Activated CD4-positive, alpha-beta T cell treated with anti-CD3 and anti-CD28 coated beads, Interleukin-2, Interleukin-6, amounts not matched to agents 100 ng/mL and 50 ng/mL, durations not matched to agents 16 hours and 8 hours (primary cell): ENCODE measurements at places on chromosomes 6 and 20.

GRCh38 chr20:54208548-54209176 is 775 bp downstream of the PFDN4 start:
- peak; percentile 24 for DNase-seq

- DNase-seq: no peak
Observed at GRCh38 chr6:110284855-110285254, 73.3 kb downstream of the METTL24 start.

- DNase-seq: no peak
Observed at GRCh38 chr6:136144251-136145023, 105.7 kb downstream of the MTFR2 start.

DNA sequence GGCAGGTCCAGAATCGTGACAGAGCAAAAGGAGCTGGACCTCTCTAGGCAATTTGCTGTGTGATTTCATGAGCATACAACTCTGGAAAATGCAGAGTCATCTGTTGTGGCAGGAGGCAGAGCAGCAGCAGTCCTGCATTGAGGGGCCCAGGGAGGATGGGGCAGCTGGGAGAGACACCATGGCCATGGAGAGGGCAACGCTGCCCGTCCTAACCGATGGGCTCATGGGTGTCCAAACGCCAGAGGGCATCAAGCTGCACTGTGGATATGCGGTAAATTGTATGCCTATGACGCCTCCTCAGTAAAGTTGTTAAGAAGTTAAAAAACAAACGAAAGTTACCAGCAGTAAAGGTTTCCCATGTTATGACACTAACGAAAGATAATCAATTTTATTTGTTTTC is 42.2 kb upstream of the DACT2 start:
- DNase-seq: no peak

DNA sequence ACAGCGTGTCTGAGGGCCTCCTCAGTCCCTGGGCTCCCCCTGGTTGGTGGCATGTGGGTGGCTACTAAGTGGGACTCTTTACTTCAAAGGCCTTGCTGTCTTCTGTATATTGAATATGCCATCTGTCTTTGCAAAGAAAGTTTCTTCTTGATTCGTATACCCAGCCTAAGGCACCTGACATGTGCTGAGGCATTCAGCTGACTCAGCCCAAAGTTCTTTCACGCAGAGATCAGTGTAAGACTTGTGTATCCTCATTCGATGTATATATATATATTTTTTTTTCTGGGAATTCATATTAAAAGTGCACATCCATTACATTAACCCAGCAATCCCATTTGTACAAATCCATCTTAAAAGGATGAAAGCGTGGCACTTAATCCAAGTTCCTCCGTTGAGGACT is 115.1 kb upstream of the PMEPA1 start:
- no peak for DNase-seq

- no peak for DNase-seq
Observed at GRCh38 chr6:159642995-159643394, 50.0 kb downstream of the SOD2 start.

GRCh38 chr6:105212587-105212986 is 32.8 kb upstream of the POPDC3 start:
- DNase-seq: peak; percentile 56

- peak; percentile 82 for DNase-seq
Observed at GRCh38 chr20:51500311-51500710, 42.2 kb downstream of the NFATC2 start.

- DNase-seq: peak; percentile 84
Observed at GRCh38 chr6:12008366-12009179, 3.5 kb upstream of the HIVEP1 start.

- no peak for DNase-seq
Observed at GRCh38 chr6:90729057-90729456, 142.2 kb upstream of the MAP3K7 start.

- no peak for DNase-seq
Observed at GRCh38 chr20:49786668-49787370, 25.8 kb upstream of the SLC9A8 start.
